Pancreas (tissue), 10 donors: ENCODE measurements at places on chromosomes 4 and X. TPM values are rescaled to one million over a fixed set of nuclear protein-coding genes. Genes with fewer than 3 reads are reported as not detected.

PITX2 gene
- total RNA-seq: not detected

GRCh38 chr4:91764085-91764484, 539.7 kb upstream of the GRID2 start:
- DNase-seq: no peak

- DNase-seq: no peak
Observed at GRCh38 chrX:115341421-115341820, 51.9 kb downstream of the LUZP4 start.

- DNase-seq: no peak
Observed at GRCh38 chr4:99013884-99014523, 18.5 kb downstream of the METAP1 start.

- DNase-seq: no peak
Observed at GRCh38 chr4:20403290-20403689, 151.6 kb downstream of the SLIT2 start.

- no peak for DNase-seq
Observed at GRCh38 chrX:124717537-124717936, 371.2 kb downstream of the SH2D1A start.

GRCh38 chrX:125954236-125954635, 211.9 kb downstream of the DCAF12L2 start:
- no peak for DNase-seq

DNA sequence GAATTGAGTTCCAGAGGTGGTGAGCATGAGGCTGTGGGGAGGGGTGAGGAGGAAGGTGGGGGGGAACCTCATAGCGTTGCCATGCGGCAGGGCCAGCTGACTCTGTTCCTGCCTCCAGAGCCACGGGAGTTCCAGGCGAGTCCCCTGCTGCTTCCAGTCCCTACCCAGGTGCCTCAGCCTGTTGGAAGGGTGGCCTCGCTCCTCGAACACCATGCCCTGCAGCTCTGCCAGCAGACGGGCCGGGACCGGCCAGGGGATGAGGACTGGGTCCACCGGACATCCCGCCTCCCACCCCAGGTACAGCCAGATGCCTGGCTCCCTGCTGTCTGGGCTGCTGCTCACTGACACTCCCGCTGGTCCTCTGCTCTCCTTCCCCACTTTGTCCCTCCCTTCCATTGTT, 7.9 kb downstream of the CCDC22 start:
- DNase-seq: no peak
